ENCODE measurements at places on chromosomes 16 and 17. TPM values are rescaled to one million over a fixed set of nuclear protein-coding genes. Genes with fewer than 3 reads are reported as not detected.

The SLC16A5 gene
- 0.76 TPM for total RNA-seq

The RPH3AL gene
- 2.6 TPM for total RNA-seq

The ZNF594 gene
- 12.2 TPM for total RNA-seq

The TBC1D3I gene
- not detected for total RNA-seq

The PRSS36 gene
- total RNA-seq: 5.7 TPM

- no peaks in the 10 kb centered on the region for H3K4me1 ChIP-seq
- H3K36me3 ChIP-seq: no peaks in the 10 kb centered on the region
- no peak for DNase-seq
- H3K4me3 ChIP-seq: no peak overlapping the region
- H3K27me3 ChIP-seq: no peaks in the 10 kb centered on the region
Observed at GRCh38 chr16:58847902-58848661, 114.0 kb upstream of the GOT2 start.

DNA sequence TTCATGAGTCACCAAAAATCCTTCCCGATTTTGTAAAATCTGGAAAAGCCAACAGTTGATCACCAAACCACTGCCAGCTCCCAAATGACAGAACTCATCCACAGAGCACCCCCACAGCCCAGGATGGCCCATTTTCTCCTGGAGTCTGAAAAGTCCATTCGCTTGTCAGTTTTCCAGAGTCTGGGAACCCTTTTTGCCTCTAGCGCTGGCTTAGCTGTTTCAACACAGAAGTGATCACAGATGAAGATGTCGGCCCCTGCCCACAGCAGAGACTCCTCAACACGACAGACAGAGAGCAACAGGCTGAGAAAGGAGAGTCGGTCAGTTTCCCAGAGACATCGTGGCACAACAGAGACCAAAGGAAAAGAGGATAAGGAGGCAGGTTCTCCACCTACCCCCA lies 66.4 kb downstream of the NXN start:
- peak overlapping the region; percentile 15 for H3K27ac ChIP-seq
- H3K4me1 ChIP-seq: peaks cover 9% of the 10 kb centered on the region
- no peaks in the 10 kb centered on the region for H3K36me3 ChIP-seq
- DNase-seq: no peak

- H3K27me3 ChIP-seq: no peaks in the 10 kb centered on the region
- no peak for DNase-seq
- H3K4me1 ChIP-seq: peaks cover 30% of the 10 kb centered on the region
- no peak overlapping the region for H3K27ac ChIP-seq
- H3K36me3 ChIP-seq: no peaks in the 10 kb centered on the region
Observed at GRCh38 chr16:11655655-11656054, 12.6 kb upstream of the SNN start.

DNA sequence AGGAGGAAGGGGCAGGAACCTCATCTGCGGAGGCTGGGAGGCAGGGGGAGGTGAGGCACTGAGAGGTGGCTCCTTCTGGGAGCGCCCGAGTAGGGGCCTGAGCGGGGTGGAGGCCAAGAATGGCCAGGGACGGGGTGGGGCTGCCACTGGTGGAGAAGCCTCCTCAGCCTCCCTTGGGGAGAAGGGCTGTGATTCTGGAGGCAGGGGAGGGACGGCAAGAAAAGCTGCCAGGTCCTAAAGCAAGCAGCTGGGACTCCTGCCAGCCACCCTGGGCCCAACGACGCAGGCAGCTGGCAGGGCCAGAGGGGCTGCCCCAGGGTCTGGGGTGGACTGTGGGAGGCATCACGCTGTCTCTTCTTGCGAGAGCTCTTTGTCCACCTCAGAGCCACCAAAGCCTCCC lies 12.7 kb upstream of the MLKL start:
- H3K4me3 ChIP-seq: no peak overlapping the region
- DNase-seq: no peak
- peaks cover 5% of the 10 kb centered on the region for H3K4me1 ChIP-seq
- no peak overlapping the region for H3K27ac ChIP-seq

DNA sequence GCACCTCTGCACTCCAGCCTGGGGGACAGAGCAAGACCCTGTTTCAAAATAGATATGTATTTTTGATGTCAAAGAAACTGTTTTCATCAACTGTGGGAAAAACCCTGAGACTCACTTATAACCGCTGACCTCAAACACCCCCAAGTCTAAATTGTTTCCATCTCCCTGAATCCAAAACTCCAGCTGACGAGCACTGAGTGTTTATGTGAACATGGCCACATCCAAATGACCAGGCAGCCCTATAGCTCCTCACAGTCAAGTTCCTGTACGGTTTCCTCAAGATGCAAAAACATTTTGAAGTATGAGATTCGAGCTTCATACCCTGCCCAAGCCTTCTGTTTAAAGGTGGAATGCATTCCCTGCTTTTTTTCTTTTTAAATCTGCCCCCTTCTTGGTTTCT lies 45.3 kb upstream of the ZCCHC14 start:
- H3K27ac ChIP-seq: no peak overlapping the region
- H3K36me3 ChIP-seq: no peaks in the 10 kb centered on the region
- no peak for DNase-seq
- no peaks in the 10 kb centered on the region for H3K4me1 ChIP-seq

- H3K27ac ChIP-seq: no peak overlapping the region
- H3K4me3 ChIP-seq: no peak overlapping the region
- no peaks in the 10 kb centered on the region for H3K4me1 ChIP-seq
- no peaks in the 10 kb centered on the region for H3K36me3 ChIP-seq
Observed at GRCh38 chr17:28484296-28484695, 10.9 kb downstream of the SLC13A2 start.

DNA sequence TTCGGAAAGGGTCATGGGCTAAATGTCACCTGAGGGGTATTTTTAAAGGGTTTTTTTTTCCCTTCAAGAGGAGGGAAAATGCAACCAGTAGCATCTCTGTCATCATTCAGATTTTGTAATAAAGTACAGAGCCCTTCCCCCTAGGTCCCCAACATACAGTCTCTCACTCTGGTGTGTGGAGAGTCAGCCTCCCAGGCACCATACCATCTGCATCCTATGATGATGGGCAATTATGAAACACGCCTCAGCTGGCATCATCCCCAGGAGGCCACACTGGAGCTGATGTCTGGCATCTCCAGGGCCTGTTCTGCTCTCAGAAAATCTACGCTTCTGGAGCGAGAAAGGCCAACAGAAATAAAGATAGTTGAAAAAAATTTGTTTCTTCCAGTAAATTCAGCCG lies 32.0 kb downstream of the TBX4 start:
- peaks cover 12% of the 10 kb centered on the region for H3K27me3 ChIP-seq
- no peak for DNase-seq
- H3K4me3 ChIP-seq: no peak overlapping the region
- H3K27ac ChIP-seq: no peak overlapping the region
- no peaks in the 10 kb centered on the region for H3K4me1 ChIP-seq
- no peaks in the 10 kb centered on the region for H3K36me3 ChIP-seq

- H3K4me3 ChIP-seq: no peak overlapping the region
- H3K27me3 ChIP-seq: no peaks in the 10 kb centered on the region
Observed at GRCh38 chr17:77436058-77436442, 295.3 kb downstream of the SEC14L1 start.

DNA sequence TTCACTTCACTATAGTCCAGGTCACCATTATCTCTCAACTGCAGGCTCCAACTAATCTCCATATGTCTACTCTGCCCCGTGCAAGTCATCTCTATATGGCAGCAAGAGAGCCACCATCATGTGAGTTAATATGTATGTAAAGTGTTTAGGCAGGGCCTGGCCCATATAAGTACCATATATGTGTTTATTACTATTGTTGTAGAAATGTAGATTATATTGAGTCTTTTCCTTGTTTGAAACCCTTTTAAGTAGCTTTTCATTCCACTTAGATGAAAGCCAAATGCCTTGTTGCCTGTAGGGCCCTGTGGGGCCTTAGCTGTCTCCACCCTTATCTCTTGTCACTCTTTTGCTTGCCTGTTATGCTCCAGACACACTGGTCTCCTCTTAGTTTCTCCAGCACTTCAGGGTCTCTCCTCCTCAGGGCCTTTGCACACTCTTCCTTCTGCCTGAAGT lies 164.0 kb downstream of the PHKB start:
- no peaks in the 10 kb centered on the region for H3K36me3 ChIP-seq
- no peak overlapping the region for H3K4me3 ChIP-seq
- no peak overlapping the region for H3K27ac ChIP-seq
- no peaks in the 10 kb centered on the region for H3K27me3 ChIP-seq

GRCh38 chr16:273547-274421 lies 2.0 kb downstream of the RGS11 start:
- H3K27ac ChIP-seq: no peak overlapping the region
- H3K4me1 ChIP-seq: peaks cover 2% of the 10 kb centered on the region
- no peaks in the 10 kb centered on the region for H3K36me3 ChIP-seq
- no peak overlapping the region for H3K4me3 ChIP-seq
- DNase-seq: no peak

DNA sequence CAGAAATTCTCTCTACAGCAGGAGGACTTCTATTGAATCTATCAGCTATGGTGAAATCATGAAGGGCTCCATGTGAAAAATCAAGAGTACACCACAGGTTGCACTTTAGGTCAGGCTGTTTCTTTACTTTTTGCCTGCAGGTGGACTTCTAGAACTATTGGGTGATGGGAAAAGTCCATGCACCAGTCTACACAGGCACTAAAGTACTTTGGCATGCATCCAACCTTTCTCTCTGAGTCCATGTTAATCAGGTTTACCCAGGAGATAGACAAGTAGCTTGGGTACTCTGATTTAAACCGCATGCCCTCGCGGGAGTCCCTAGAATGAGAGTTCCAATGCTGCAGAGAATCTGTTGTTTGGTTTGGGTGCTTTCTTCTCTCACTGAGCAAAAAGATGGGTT lies 9.1 kb upstream of the ANKFN1 start:
- DNase-seq: no peak
- H3K27ac ChIP-seq: no peak overlapping the region
- H3K36me3 ChIP-seq: no peaks in the 10 kb centered on the region
- H3K4me3 ChIP-seq: no peak overlapping the region
- no peaks in the 10 kb centered on the region for H3K4me1 ChIP-seq
- no peaks in the 10 kb centered on the region for H3K27me3 ChIP-seq

DNA sequence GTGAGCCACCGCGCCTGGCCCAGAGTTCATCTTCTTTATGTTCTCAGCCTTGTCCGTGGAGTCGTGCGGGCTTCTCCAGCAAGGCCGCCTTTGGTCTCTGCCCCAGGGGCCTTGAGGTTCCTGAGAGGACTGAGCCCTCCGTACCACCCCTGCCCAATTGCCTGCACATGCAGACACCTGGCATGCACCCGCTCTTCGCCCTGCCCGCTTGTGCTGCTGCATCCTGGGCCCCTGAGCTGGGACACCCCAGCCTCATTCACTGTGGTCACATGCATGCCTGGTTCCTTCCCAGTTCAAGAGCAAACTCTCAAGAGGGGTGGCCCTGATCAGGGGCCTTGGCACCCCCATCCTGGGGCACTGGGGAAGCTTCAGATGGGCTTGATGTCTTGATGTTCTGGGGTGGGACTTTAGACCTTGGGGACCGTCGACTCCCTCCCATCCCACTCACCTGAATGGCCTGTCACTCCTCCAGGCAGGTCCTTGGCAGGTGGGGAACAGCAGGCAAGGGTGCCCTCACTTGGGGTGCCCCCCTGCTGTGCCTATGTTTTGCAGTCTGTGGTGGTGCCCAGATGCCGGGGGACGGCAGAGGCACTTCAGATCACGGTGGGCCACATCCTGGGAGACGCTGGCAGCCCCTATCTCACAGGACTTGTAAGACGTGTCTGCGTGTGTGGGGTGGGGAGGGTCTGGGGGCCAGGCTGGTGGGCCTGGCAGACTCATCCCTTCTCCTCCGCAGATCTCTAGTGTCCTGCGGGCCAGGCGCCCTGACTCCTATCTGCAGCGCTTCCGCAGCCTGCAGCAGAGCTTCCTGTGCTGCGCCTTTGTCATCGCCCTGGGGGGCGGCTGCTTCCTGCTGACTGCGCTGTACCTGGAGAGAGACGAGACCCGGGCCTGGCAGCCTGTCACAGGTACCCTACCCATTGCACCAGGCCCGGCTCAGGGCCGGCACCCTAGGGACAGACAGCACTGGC lies 12.7 kb upstream of the SPNS2 start:
- DNase-seq: no peak
- H3K4me3 ChIP-seq: peak overlapping the region; percentile 53
- H3K27ac ChIP-seq: peak overlapping the region; percentile 50
- H3K4me1 ChIP-seq: peaks cover 7% of the 10 kb centered on the region
- H3K27me3 ChIP-seq: no peaks in the 10 kb centered on the region

DNA sequence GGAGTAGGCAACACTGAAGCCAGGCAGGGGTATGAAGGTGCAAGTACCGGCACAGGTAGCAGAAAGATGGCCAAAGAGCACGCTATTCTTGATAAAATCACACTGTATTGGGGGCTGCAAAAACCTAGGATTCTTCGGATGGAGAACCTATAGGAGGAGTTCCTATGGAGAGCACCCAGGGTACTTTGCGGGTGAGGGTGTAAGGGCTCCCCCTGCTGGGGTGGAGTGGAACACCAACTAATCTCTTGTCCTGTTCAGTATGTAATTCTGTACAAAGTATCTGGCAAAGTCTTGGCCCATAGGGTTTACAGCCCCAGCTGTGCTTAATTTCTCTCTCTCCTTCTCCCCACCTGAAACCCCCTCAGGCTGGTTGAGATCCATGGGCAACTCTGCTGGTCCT lies 393.1 kb upstream of the ASIC2 start:
- H3K27ac ChIP-seq: no peak overlapping the region
- no peaks in the 10 kb centered on the region for H3K4me1 ChIP-seq
- no peaks in the 10 kb centered on the region for H3K27me3 ChIP-seq
- no peaks in the 10 kb centered on the region for H3K36me3 ChIP-seq
- no peak overlapping the region for H3K4me3 ChIP-seq

GRCh38 chr17:45265821-45266220 lies 3.9 kb upstream of the SPATA32 start:
- no peaks in the 10 kb centered on the region for H3K27me3 ChIP-seq
- H3K36me3 ChIP-seq: peaks cover 61% of the 10 kb centered on the region
- no peak for DNase-seq
- H3K4me3 ChIP-seq: no peak overlapping the region
- H3K27ac ChIP-seq: no peak overlapping the region
- peaks cover 12% of the 10 kb centered on the region for H3K4me1 ChIP-seq

- no peak overlapping the region for H3K4me3 ChIP-seq
- no peaks in the 10 kb centered on the region for H3K36me3 ChIP-seq
- H3K4me1 ChIP-seq: no peaks in the 10 kb centered on the region
- DNase-seq: no peak
- no peaks in the 10 kb centered on the region for H3K27me3 ChIP-seq
Observed at GRCh38 chr17:31211352-31212012, 85.6 kb downstream of the OMG start.

GRCh38 chr17:68290268-68290954 lies 516 bp downstream of the SLC16A6 start:
- peaks cover 16% of the 10 kb centered on the region for H3K27me3 ChIP-seq

- H3K4me1 ChIP-seq: no peaks in the 10 kb centered on the region
- H3K36me3 ChIP-seq: peaks cover 29% of the 10 kb centered on the region
- no peaks in the 10 kb centered on the region for H3K27me3 ChIP-seq
- no peak overlapping the region for H3K27ac ChIP-seq
Observed at GRCh38 chr17:1839516-1839915, 9.7 kb downstream of the RPA1 start.

GRCh38 chr17:78438271-78438691 lies 59.8 kb downstream of the PGS1 start:
- H3K4me3 ChIP-seq: no peak overlapping the region
- H3K36me3 ChIP-seq: no peaks in the 10 kb centered on the region
- no peak overlapping the region for H3K27ac ChIP-seq
- H3K4me1 ChIP-seq: no peaks in the 10 kb centered on the region
- DNase-seq: no peak
- H3K27me3 ChIP-seq: no peaks in the 10 kb centered on the region

- DNase-seq: no peak
- H3K27ac ChIP-seq: no peak overlapping the region
- H3K4me3 ChIP-seq: no peak overlapping the region
- H3K27me3 ChIP-seq: no peaks in the 10 kb centered on the region
Observed at GRCh38 chr16:51682905-51683304, 531.8 kb upstream of the SALL1 start.

GRCh38 chr16:66802159-66802558 lies 775 bp upstream of the TERB1 start:
- no peaks in the 10 kb centered on the region for H3K4me1 ChIP-seq
- no peak overlapping the region for H3K4me3 ChIP-seq
- peaks cover 50% of the 10 kb centered on the region for H3K36me3 ChIP-seq
- DNase-seq: no peak
- no peaks in the 10 kb centered on the region for H3K27me3 ChIP-seq
